A549 treated with dexamethasone at 1 μM for 4 hours (cell line): ENCODE measurements at places on chromosomes 6 and 20. TPM values are rescaled to one million over a fixed set of nuclear protein-coding genes. Genes with fewer than 3 reads are reported as not detected.

ISM1 gene
- total RNA-seq = 0.16 to 0.24 TPM (median 0.18 TPM) in 5 replicates

TAGAP gene
- total RNA-seq = not detected in 5 replicates

SLC22A16 gene
- not detected in 5 replicates for total RNA-seq

FAM217A gene
- total RNA-seq = not detected in 5 replicates

PLA2G7 gene
- not detected in 5 replicates for total RNA-seq

MUC21 gene
- 0.02 TPM in 1 of 5 replicates, not detected in the others for total RNA-seq

PLCB4 gene
- 14.9 to 25.2 TPM (median 20.0 TPM) in 5 replicates for total RNA-seq

SERPINB6 gene
- total RNA-seq = 133 to 137 TPM (median 135 TPM) in 5 replicates

POM121L2 gene
- total RNA-seq = 0.02 TPM in 1 of 5 replicates, not detected in the others

HLA-G gene
- total RNA-seq = not detected in 5 replicates

LY6G5C gene
- 0.82 to 1.8 TPM (median 1.4 TPM) in 5 replicates for total RNA-seq

COL10A1 gene
- 0.03 to 0.05 TPM (median 0.05 TPM) in 3 of 5 replicates, not detected in the others for total RNA-seq

KCNG1 gene
- 28.9 to 52.5 TPM (median 34.4 TPM) in 5 replicates for total RNA-seq

TP53TG5 gene
- not detected in 5 replicates for total RNA-seq
